NB4 (cell line): ENCODE measurements at places on chromosomes 12 and 14.

- no peak for DNase-seq
Observed at GRCh38 chr12:47782372-47782770, 9.3 kb downstream of the SLC48A1 start.

DNA sequence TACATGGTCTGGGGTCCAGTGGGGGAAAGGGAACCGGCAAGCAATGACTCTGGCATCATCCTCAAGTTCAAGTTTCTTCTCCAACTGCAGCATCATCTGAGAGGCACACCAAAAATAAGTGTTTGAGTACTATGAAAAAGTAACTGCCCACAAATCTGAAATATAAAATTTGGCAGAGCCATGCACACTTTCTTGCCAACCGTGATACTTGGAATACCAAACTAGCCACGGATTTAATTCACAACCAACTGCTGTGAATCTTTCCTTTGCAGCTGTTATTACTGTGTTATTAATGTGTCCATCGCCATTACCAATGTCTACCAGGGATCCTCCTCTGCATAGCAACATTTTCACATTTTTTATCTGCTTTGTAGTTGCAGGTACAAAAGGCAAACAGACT is 74.6 kb downstream of the GXYLT1 start:
- no peak for DNase-seq

DNA sequence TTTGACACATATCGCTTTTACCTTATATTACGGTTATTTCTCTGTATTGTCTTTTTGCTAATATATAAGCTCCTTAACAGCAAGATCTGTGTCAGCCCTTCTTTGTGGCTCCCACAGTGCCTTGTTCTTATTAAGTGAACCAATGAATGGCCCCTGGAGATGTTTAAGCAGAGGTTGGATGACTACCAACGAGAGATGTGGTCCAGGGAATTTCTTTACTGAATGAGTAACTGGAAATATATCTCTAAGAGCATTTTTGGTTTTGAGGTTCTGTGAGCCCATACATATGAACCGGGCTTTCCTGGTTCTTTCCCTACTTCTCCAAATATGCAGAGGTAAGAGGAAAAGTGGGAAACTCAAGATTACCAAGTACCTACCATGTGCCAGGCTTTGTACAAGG is 23.5 kb downstream of the CALCOCO1 start:
- DNase-seq, result no peak

- no peak for DNase-seq
Observed at GRCh38 chr14:40410708-40411107, 978.5 kb upstream of the FBXO33 start.

DNA sequence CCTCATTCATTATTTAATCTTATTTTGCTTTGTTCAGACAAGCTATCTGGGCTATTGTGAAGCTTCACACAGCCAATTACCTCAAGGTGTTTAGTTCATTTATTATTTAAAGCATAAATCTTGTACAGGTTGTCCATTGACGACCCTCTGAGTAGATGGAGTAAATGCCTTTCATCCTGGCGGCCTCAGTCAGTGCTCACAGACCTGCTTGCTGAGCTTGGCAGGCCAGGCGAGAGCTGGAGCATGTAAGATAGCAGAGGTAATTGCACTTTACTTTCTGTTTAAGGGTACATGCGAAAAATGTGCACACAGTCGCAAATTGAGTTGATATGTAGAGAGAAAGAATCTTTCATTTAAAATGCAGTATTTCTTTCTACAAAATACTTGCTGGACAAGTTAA is 224.4 kb downstream of the NPAS3 start:
- DNase-seq, result no peak

DNA sequence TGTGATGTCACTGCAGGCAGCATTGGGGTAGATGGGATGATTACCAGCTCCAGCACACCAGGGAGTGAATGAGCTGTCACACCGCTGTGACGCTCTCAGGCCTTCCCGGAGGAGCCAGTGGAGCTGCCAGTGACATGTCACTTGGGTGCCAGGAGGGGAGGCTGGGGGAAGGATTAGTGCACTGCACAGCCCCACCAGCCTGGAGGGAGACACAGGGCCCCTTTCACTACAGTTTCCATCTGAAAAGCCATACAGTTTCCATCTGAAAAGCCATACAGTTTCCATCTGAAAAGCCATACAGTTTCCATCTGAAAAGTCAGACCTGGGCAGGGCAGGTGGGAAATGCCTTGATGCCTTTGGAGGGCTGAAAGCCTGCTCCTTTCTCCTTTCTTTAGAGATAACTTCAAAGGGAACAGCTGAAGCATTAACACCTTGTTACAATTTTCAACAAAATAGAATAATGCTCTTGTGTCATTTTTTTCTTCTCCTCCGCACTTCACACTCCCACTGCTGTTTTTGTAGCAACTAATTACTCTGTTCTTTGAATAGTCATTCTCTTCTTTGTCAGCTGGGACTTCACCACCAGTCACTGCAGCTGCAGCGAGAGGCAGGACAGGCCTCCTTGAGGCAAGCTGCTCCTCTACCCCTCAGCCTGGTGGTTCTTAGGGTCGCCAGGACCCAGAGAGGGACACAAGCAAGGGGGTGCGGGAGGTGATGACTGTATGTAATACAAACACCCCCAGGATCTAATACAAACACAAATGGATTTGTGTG is 256.9 kb upstream of the RGS6 start:
- no peak for DNase-seq

GRCh38 chr14:70289138-70289537 is 70.3 kb downstream of the COX16 start:
- DNase-seq, result peak; percentile 11

GRCh38 chr12:127771546-127771945 is 495.4 kb upstream of the TMEM132C start:
- DNase-seq, result no peak

DNA sequence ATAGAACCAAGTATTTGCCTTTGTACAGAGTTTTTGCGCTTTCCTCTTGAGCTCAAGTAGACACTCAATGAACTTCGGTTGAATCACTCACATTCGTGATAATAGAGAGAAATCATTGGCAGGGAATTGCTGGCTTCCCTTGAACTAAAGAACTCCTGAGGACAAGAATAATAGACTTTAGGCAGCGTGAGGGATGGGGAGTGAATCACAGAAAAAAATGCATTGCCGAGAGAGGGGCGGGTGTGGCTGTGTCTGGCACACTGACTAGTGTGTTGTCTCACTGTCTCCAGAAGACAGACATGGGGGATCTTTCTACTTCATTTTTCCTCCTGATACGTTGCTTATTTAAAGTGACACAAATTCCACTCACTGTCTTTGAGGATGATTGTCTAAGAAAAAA is 805.2 kb downstream of the BCL11B start:
- DNase-seq, result no peak

DNA sequence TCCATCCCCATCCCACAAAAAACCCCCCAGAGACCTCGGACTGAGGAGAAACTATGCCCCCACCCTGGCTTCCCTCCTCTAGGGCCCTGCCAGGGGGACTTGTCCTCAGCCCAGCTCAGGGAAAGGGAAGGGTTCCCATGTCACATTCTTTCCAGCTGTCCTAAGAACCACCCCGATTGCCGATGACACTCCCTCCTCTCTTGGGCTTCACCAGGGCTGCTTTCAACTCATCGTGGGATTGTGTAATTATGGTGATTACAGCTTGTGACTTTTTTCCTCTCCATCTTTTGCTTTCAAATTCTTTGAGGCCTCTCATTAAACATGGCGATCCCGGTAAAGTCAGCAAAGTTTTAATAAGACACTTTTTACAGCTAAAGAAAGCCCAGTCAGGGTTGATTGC is 344.0 kb downstream of the DPF3 start:
- no peak for DNase-seq

DNA sequence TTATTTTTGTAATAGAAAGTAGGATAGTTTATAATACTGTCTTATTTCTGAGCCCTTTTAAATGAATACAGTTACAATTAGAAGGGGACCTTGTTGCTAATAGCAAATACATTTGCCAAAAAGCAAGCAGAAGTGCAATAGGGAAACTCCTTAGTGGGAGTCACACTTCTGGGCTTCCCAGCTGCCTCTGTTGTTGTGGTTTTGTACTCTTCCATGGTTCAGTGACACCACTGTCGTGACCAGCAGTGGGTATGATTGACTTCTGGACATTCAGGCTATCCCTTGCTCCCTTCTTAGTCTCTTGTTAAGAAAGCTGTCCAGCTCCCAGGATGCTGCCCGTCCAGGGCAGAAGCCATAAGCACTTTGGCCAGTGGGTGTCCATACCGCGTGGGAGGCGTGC is 22.6 kb downstream of the TCTN1 start:
- DNase-seq, result peak; percentile 80

DNA sequence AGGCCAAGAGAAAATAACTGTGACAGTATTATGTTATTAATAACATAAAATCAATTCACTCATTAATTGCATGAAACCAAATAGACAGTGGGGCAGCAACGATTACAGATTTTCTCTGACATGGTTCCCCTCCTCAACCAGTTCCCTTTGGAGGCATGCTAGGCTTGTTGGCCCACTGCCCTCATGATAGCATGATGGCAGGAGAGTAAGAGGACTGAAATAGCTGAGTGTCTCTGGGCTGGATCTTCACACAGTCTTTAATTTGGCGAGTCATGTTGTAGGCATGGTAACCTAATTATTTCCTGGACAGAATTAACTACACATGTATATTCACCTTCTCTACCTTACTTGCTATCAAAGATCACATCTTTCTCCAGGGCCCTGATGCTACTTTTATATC is 266.2 kb upstream of the PELI2 start:
- DNase-seq, result no peak

- peak; percentile 66 for DNase-seq
Observed at GRCh38 chr12:122182887-122183587, at the start of gene LRRC43. LRRC43 (plus strand) TSS chr12:122183123; CDS start chr12:122183145, 22 bp downstream.

- DNase-seq, result no peak
Observed at GRCh38 chr12:92288561-92288960, 142.9 kb upstream of the BTG1 start.

DNA sequence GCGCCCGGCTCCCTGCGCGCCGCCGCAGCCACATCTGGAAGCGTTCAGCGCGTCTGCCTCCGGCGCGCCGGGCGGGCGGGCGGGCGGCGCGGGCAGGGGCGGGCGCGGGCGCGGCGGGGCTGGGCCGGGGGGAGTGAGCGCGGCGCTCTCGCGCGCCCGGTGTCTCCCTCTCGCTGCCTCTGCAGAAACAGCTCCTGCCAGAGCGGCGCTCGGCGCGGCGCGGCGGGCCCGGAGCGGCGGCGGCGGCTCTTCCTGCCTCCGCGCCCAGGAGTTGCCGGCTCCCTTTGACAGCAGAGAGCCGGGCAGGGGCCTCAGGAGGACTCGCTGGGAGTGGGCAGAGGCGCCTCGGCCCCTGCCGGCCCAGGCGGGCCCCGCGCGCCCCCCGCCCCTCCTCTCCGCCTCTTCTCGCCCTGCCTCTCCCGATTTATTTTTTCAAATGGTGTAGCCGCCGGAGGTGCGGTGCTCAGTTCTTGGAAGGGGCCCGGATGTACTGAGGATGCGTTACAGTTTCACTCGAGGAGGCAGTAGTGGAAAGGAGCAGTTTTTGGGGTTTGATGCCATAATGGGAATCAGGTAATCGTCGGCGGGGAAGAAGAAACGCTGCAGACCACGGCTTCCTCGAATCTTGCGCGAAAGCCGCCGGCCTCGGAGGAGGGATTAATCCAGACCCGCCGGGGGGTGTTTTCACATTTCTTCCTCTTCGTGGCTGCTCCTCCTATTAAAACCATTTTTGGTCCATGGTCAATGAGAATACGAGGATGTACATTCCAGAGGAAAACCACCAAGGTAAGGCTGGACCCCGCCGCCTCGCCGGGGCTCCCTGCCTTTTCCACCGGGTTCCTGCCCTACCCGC is at the start of gene CACNA1C:
Gene CACNA1C (plus strand): TSS at position 162 of the 853 bp plus-strand sequence. CDS start 576 bp downstream, at position 738.
- DNase-seq, result peak; percentile 58

- DNase-seq, result no peak
Observed at GRCh38 chr14:23090254-23090636, 4.7 kb downstream of the ACIN1 start.

- no peak for DNase-seq
Observed at GRCh38 chr12:50545213-50545612, 40.4 kb downstream of the DIP2B start.
